ENCODE measurements at places on chromosomes 6 and 20.

DNA sequence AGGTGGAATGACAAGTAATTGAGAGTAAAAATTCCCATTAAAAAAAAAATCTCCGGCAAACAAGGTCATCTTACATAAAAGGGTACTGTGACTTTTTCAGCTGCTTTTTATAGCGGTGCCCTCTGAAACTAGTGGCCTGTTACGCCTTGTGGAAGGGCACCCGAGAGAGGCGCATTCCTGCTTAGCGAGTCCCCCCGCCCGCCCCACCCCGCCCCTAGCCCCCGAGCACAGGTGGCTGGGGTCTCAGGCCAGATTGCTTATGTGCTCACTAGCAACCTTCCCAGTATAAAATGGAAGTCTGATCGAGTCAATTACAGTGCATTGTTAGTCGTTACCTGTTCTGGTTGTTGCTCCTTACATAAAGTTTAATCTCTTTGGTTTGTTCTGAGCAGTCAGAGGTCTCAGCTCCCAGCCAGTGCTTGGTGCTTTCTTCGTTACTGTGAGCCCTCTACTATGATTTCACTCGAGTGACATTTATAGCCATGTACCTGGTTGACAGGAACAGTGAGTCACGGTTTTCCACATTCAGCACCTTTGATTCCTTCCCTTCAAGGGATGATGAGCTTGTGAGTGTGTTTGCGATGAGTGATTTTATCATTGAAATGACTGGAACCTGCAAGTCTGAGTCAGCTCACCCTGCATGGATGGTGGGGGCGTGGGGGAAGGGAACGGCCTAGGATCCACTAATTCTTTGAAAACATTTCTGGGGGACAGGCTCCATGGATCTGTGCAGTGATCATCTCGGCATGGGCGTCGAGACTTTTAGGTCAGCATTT, 47.6 kb downstream of the ZDHHC14 start:
- DNase-seq, result no peak

- no peak for DNase-seq
Measured at GRCh38 chr6:78700991-78701390, 166.4 kb upstream of the IRAK1BP1 start.

DNA sequence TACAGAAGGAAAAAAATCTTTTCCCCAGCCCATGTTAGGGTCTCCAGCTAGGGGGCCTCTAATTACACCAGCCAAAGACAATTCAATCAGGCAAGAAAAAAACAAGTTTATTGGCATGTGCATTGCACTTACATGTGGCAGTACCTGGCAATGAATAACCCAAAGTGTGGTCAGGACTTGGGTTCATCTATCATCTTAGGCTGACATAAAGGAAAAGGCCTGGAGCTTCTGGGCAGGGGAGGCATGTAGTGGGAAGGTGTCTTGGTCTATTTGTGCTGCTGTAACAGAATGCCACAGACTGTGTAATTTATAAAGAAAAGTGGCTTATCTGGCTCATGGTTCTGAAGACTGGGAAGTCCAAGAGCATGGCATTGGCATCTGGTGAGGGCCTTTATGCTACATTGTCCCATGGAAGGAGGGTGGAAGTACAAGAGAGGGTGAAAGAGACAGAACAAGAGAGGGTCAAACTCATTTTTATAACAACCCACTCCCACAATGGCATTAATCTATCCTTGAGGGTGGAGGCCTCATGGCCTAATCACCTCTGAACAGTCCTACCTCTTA, 4.4 kb upstream of the PYGB start:
- DNase-seq, result no peak

DNA sequence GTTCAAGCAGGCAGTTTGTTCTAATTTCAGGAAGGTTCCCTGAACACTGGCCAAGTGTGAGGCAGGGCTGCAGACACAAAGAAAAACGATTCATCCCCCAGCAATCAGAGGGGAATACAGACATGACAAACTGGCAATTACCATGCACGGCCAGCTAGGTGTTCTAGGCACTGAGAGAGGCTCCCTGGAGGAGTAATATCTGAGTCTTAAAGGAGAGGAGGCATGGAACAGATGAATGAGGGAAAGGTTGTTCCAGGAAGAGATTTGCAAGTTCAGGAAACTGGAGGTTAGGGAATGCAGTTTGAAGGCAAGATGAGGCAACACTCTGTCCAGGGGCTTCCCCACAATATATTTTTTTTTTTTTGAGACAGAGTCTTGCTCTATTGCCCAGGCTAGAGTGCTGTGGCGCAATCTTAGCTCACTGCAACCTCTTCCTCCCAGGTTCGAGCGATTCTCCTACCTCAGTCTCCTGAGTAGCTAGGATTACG, 11.1 kb downstream of the RRAGD start:
- DNase-seq, result no peak

Data from stimulated activated CD8-positive, alpha-beta memory T cell treated with anti-CD3 and anti-CD28 coated beads, Interleukin-4, amount 100 ng/mL, for 1 hour (primary cell).